ENCODE measurements at places on chromosomes 2 and 18.

GRCh38 chr2:206642075-206643025 lies at the start of gene FAM237A:
Gene FAM237A (plus strand): TSS chr2:206642487. CDS start chr2:206644237, 1,750 bp downstream.
- peak; percentile 84 for DNase-seq

GRCh38 chr18:25097057-25097456 lies 254.9 kb downstream of the ZNF521 start:
- DNase-seq, result no peak

- no peak for DNase-seq
Measured at GRCh38 chr18:62572456-62572855, 49.6 kb downstream of the ZCCHC2 start.

DNA sequence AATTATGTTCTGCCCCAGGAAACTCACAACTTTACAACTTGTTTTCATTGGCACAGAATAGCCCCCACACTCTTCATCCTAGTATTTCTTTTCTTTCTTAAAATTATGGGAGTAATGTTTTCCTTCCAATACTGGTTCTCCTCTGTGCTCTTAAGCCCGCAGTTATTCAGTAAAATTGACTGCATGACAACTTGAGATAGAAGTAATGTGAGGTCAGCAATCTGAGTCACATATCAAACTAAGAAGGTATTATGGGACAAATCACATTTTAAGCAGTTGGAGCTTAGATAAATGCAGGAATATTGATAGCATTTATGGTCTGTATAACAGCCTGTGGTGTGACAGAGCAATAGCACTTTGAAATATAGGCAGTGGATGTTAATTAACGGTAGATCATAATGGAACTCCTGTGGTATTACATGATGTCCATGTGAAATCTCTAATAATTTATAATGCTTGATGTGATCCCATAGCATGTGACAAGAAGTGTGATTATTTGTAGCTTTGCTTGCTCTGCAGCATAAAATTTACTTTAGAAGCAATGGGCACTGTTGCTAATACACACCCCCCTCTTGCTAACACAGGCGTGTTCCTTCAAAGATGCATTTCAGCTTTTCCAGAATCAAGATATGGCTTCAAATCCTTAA lies 351.4 kb upstream of the CDH20 start:
- DNase-seq, result no peak

DNA sequence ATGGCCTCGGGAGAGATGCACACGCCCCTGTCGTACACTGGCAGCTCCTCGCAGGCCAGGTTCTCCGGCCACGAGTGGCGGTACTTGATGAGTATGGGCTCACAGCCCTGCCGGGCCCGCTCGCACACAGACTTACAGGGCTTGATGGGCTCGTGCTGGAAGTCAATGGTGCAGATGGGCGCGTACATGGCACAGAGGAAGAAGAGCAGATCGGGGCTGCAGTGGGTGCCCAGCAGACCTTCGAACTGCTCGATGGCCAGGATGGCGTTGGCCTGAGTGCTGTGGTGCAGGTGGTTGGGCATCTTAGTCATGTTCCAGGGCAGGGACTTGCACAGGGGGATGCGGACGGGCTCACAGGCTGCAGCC lies 359 bp downstream of the FRZB start:
- DNase-seq, result no peak

GRCh38 chr2:11405599-11406266 lies 60.2 kb downstream of the E2F6 start:
- DNase-seq, result no peak

DNA sequence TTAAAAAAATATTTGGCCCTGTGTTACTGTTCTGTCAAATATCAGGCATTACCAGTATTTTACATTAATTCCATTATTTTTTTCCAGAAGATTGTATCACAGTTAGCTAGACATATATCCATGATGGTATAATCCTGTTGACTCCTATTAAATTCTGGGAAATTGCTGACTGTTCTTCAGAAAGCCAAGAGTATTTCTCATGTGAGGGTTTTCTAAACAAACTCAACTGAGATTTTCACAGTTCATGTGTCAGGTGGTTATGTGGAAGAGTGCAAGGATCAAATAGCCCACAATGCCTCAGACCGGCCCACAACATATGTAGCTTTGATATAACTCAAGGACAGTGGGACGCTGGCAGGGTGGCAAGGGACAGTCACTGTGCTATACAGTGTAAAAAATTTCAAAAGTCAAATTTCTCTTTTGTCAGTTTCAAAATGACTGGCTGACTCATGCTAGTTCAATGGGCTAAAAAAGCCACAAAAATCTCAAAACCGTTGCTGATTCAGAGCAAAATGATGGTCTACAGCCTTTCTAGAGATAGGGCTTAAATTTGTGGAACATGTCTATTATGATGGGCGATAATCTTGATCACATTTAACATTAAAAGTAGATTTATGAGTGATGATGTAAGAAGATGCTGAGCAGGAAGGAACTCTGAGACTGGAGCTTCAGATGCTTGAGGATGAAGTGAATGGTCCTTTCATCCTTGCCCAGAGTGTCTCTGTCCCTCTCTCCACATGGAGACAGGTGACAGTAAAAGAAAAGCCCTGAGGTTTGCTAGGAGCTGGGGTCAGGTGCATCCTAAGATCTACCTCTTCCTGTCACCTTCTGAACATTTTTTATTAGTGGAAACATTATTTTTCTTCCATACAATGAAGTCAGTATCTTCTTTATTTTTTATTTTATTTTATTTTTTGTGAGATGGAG lies 175.8 kb upstream of the PIEZO2 start:
- no peak for DNase-seq

DNA sequence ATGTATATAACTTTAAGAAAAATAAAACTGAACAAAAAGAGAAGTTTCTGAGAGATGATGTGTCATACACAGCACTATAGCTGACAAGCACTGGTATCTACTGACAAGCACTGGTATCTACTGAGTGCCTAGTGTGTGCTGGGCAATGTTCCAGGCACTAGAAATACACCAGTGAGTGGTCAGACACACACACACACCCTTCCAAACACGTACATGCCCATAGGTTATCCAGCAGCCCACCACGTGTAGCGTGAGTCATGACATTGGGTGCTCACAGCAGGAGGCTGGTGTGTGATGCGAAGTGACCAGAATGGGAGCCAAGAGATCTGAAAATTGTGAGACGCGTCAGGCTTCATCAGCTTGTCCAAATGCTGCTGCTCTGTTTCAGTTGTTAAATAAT lies 12.2 kb upstream of the GNAL start:
- peak; percentile 8 for DNase-seq

DNA sequence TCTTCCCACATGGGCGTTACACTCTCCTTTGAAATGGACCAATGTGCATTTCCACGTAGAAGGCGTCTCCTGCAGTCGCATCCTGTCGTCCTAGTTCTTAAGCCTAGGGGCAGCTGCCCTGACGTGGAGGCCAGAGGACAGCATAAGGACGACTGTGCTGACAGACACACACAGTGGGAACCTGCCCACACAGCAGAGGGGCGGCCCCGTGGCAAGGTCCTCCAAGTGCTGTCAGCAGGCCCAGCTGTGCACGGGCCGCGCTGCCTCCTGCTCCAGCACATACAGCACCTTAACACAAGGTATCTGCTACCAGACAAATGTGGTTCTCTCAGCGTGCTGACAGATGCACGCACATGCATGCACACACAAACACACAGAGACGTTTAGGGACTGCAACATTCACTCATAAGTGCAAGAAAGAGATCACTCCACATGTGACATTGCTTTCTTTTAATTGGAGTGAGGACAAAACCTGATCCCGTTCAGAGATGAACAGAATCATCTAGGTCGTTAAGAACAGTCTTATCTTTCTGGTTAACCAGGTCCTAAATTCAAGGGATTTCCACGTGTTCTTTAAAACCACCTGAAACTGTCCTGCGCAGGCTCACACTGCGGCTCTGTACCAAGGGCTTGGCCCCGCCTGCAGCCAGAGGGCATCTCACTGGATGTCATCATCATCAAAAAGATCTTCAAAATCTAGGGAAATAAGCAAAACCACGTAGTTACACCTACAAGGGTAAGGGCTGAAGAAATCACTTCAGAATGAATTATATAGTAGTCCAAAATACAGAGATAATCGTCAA lies 5.5 kb downstream of the COPS9 start:
- no peak for DNase-seq

DNA sequence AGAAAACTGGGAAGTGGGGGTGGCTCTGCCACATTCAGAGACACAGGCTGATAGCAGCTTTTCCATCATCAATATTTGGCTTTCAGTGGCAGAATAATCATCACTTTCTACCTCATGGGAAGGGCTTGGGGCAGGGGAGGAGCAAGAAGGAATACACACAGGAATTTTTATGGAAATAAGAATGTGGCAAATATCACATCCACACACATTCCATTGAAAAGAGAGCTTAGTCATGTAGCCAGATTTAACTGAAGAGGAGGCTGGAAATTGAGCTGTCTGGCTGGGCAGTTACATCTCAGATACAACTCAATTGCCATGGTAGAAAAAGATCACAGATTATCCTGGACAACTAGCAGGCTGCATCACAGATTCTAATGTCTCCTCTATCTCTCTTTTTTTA lies 1474.0 kb upstream of the ACVR2A start:
- no peak for DNase-seq

- no peak for DNase-seq
Measured at GRCh38 chr2:164562666-164563065, 58.6 kb downstream of the GRB14 start.

GRCh38 chr2:122758967-122759366 lies 1003.5 kb downstream of the TSN start:
- DNase-seq, result no peak

- no peak for DNase-seq
Measured at GRCh38 chr2:58235984-58236383, 5.1 kb downstream of the FANCL start.

DNA sequence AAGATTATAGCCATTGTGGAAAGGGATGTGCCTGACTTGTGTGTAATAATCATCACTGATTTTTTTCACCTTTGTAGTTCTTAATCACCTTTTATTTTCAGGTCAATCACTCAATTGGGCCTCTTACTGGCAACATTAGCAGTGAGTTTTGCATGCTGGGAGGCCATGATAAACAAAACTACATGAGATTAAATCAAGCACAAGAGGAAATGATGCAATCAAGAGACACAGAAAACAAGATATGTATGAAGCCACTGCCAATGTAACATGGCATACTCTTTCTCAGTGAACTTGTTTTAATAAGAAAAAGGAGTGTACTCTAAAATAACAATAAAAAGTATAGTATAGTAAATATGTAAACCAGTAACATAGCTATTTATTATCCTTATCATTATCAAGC lies 69.9 kb upstream of the FSIP2 start:
- DNase-seq, result peak; percentile 2

- no peak for DNase-seq
Measured at GRCh38 chr2:70140791-70141211, 50.0 kb downstream of the C2orf42 start.

GRCh38 chr2:101972621-101973434 lies 18.9 kb upstream of the IL1R2 start:
- peak; percentile 30 for DNase-seq

DNA sequence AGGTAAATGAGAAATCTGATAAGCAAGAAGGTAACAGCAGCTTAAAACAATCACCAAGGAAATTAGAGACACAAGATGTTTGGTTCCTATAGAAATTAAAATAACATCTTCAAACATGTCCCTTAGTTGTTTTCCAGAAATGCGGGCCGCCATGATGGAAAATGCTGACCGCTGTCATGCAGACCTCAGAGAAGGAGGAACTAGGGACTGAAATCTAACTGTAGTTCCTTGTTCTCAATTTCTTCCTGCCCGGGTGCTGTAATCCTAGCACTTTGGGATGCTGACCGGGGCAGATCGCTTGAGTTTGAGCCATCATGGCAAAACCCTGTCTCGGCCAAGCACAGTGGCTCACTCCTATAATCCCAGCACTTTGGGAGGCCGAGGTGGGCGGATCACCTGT lies 51.1 kb downstream of the TEX51 start:
- no peak for DNase-seq

DNA sequence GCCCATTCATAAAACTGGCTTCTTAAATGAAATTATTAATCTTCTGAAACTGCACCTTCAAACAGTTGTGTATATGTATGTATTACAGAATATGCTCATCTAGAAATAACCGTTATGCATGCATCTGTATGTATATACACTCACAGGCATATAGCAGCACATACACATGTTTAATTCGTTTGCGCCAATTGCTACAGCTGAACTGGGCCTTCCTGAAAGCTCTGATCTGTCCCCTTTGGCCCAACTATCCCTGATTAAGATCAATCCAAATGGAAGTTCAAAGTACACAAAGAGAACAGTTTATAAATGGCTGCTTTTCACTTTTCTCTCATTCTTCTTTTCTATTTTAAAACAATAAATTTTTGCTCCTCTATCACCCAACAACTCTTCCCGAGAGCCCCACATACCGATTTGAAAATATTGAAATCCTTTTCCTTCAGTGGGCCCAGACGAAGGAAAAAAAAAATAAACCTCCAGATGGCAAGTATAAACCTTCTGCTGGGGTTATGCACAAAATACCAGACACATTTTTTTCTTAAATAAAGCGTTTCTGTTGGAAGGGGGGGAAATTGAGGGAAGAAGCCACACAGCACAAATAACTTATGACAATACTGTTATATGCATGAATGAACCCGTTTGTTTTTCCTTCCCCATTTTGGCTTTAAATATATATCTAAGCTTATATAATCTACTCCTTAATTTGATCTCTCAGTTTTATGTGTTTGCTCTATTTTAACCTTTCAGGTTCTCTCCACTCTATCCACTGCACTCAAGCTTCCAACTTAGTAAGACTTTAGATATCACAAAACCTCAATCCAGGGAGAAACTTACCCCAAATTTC lies 267.3 kb downstream of the TCF4 start:
- DNase-seq, result no peak

Measured in hematopoietic multipotent progenitor cell treated with erythropoietin and hydrocortisone succinate and interleukin-3 and kit ligand, for 6 days (in vitro differentiated cells).